ENCODE measurements at places on chromosomes 5 and 9.

DNA sequence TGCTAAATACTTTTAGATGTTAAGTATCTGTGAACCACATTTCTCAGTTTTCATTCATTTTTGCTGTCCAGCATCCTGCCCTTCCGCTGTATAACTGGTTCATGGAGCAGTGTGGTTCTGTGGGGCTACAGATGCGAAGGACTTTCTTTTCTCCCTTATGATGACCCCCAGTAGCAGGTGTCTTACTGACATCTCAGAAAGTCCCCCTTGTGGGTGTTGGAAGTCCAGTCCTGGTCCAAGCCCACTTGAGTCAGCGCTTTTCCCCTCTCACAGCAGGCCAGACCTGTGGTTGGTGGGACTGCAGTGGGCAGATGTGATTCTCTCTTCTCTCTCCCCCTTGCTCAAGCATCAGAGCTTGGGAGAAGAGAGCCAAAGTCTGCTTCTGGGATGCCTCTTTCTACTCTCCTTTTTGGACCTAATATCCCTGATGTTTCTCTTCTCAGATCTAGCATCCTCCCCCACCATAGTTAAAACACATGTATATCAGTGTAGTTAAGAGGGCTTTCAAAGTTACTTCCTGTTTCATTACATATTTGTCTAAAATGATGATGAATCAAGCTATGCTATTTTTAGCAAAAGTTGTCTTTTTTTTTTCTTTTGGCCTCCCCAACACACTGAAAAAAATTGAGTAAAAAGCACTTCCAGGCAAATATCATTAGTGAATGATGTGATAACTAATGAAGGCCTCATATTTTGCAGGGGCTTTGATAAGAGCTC is 119.5 kb upstream of the ZNF618 start:
- no peak for DNase-seq

DNA sequence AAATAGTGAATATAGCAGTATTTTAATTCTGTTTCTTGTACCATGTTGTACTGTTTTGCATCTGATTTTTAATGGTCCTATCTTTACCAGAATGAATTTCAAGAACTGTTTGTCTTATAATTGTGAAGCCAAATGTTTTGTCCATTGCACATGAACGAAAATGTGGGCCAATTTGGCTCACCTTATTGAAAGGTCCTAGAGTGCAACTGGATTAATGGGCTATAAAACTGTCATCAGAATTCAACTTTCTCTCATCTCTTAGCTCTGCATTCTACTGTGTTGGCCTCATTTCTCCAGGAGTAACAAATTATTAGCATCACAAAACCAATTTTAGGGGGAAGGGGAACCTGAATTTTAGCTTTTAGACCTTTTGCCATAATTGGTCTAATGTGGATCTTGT is 179.4 kb upstream of the NUDT12 start:
- no peak for DNase-seq

DNA sequence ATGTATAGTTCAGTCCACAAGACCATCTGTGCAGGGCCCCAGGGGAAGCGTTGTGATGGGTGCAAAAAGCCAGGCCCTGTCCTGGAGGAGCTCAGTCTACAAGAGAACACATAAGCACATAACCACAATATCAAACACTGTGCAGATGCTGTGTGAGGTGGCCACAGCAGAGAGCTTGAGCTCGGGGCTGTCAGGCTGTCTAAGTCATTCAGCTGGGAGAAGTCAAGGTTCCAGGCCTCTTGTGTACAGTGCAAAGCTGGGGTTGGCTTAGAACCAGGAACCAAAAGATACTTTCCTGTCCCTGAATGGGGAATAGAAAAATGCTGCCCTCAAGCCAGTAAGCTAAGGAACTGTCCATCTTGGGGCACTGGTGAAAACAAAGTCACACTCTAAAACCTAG is 75.0 kb downstream of the PRDM6 start:
- no peak for DNase-seq

GRCh38 chr9:117435630-117436261 is 20.9 kb upstream of the ASTN2 start:
- DNase-seq = no peak

DNA sequence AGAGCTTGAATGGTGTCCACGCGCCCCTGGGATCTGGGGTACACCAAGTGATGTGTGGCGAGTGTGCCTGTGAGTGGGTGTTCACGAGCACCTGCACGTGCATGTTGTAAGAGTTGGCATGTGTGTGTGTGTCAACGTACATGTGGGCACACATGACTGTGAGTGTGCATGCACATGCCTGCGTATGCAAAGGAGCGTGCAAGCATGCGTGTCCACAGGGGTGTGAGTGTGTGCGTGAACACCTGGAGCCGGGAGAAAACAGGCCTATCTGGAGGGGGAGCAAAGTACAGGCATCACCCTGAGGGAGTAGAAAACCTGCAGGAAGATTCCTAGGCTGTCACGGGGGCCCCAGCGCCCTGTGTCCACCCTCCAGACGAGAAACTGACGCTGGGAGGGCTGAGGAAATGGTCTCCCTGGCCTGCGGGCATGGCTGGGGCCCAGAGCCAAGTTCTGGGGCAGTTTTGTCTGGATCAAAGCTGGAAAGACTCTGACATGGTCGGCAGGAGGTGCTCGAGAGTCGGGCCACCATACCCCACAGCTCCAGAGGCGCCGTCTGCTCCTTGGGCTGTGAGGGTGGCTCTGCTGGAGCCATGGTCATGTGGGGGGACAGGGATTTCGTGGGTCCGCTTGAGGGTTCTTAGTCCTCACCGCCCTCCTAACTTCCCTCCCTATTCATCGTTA is 31.8 kb downstream of the PTGES start:
- DNase-seq = no peak

- DNase-seq = no peak
Observed at GRCh38 chr5:113038714-113039113, 62.1 kb downstream of the DCP2 start.

DNA sequence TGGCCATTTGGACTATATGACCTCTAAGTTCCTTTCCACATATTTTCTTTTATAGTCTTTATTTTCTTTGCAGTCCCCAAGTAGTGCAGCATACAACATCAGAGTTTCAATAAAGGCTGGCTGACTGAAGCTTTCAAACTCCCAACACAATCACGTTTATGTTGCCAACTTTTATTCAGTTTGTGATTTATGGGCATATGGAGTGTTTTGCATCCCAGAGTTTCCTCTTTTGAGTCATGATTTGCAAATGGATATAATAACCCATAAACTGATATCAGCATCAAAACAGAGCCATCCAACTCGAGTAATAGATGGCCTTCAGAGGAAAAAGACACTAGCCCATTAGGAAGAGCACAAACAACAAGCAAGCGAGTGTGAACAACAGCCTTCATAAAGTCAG is 414.0 kb downstream of the ELAVL2 start:
- no peak for DNase-seq

DNA sequence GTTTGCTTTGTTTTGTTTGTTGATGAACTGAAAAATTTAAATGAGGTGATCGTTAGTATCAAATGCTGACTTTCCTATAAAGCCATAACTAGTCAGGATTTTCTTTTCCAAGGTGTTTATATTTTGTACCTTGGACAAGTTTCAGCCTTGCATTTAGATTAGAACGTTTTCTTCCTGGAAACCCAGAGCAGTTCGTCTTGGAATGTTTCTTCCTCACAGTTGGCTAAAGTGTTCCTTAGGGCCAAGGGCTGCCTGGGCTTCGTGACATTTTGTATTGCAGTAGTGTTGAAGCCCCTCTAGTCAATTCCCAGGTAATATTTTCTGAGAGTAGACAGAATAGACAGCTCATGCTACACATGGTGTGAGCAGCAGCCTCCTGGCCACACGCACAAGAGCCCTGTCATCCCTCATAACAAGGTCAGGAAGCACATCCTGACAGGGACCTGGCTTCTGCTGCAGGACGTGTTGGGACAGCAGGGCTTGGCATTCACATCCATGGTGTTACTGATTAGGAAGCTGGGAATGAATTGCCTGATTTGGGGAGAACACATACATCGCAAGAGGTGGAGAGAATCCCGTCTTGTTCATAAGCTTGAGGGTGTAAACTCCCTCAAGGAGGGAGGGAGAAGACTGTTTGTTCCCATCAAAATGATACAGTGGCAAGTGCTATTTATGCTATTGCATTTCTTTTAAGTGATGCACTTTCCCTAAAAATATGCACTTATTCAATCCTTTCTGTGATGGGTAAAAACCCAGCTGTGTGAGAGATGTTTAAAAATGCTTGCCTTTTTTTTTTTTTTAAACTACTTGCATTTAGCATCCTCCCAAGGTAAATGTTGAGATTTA is 31.7 kb downstream of the FUBP3 start:
- no peak for DNase-seq

GRCh38 chr5:181170237-181170825 is 22.9 kb downstream of the OR2V2 start:
- DNase-seq = no peak

DNA sequence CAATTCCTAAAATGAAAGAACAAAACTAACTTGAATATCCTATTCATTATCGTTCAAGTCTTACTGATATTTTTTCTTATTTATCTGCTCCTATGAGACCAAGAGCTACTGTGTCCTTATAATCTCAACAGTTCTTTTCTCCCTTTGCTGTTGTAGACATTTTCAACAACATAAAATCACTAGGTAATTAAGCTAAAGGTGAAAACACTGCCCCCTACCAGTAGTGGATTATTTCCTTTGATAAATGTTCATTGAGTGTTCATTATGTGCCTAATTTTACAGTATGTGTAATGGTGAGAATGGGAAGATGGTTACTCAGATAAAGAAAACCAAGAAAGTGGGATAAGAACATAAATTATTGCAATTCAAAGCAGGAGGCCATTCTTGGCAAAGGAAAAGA is 41.4 kb upstream of the PAPPA start:
- DNase-seq = no peak

- no peak for DNase-seq
Observed at GRCh38 chr5:159971514-159971913, 37.4 kb upstream of the TTC1 start.

DNA sequence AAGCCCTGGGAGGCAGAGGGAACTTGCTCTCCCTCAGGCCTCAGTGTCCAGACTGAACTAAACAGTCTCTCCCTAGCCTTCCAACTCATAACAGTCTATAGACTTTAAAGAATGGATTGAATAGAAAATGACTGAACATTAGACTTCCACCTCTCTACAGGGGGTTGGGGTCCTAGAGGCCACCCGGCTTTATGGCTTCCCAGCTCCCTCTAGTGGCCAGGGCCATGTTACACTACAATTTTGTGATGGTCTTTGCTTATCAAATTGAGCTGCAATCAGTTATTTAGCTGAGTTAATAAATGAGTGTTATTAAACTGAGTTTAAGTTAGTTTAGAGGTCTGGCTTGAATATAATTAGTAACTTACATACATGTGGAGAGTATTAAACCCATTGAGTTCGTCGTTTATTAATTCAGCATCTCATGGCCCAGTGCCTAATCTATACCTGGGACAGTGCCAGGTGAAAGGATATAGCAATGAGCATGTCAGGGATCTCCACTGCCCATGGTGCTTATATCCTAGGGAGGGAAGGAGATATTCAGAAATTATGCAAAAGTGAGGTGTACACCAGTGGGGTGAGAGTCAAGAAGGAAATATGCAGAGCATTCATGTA is 105.2 kb downstream of the SH3TC2 start:
- peak; percentile 16 for DNase-seq

DNA sequence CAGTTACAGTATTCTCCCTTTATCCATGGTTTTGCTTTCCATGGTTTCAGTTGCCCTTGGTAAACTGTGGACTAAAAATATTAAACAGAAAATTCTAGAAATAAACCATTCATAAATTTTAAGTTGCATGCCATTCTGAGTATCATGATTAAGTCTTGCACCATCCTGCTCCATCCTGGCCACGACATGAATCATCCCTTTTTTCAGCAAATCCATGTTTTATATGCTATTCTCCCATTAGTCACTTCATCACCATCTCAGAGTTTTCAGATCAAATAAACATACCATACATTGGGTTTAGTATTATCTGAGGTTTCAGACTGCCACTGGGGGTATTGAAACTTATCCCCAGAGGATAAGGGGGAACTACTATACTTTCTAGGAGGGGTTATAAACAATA is 234.4 kb upstream of the ATP10B start:
- no peak for DNase-seq

DNA sequence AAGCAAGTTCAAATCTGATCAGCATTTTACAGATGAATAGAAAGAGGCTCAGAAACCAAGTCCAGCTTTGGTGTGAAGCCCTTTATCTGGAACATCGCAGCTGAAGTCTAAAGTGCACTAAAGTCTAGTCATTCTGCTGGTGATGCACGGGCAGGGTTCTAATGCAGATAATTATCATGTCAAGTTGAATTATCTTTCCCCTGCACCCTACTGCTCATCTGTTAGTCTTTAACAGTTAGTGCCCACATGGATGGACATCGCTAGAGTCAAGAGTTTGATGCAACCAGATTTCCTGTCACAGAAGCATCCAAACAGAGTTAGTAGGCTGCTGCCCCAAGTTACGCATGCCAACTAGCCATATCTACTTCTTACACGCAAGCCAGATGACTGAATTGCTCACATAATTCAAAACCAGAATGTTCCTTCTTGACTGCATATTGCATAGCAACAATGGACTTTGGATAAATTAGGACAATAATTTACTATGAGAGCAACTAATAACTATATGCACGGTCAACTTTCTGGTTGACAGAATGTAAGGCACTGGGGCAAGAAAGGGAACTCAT is 1.6 kb upstream of the TOMM5 start:
- no peak for DNase-seq

GRCh38 chr9:131284856-131285255 is 4.7 kb upstream of the PLPP7 start:
- no peak for DNase-seq

DNA sequence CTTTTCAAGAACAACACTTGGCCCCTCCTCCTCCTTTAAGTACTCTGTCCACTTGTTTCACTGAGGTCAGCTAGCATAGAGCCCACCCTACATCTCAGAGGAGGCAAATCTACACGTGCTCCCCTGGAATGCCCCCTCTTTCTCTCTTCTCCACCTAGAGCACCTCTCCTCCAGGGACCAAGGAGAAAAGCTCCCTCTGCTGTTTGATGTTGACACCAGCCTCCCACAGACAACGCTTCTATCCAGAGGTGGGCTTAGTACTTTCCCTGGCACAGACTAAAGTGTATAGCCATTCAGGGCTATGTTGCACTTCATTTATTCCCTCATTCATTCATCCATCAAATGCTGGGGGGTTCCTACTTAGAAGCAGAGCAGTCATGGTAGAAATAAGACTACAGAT is 68.2 kb upstream of the TAF1L start:
- DNase-seq = no peak

GRCh38 chr5:132493241-132493640 is 2.7 kb upstream of the IRF1 start:
- no peak for DNase-seq

GRCh38 chr5:18068826-18069225 is 434.6 kb downstream of the TAF11L14 start:
- no peak for DNase-seq

GRCh38 chr5:166582416-166582815 is 1709.0 kb upstream of the WWC1 start:
- no peak for DNase-seq

GRCh38 chr5:123659495-123659894 is 147.5 kb downstream of the CSNK1G3 start:
- DNase-seq = no peak

- no peak for DNase-seq
Observed at GRCh38 chr5:95866435-95867040, 44.0 kb upstream of the GLRX start.

Data from stimulated activated naive B cell treated with anti-CD40 and anti-IgM and Interleukin-4, amounts not matched to agents 10 μg/mL and 1 μg/mL and 100 μg/mL, for 72 hours (primary cell).